ENCODE measurements at places on chromosomes 13 and 19.
A peak's percentile ranks its signal among the peaks of the same experiment; 100 is the strongest.

DNA sequence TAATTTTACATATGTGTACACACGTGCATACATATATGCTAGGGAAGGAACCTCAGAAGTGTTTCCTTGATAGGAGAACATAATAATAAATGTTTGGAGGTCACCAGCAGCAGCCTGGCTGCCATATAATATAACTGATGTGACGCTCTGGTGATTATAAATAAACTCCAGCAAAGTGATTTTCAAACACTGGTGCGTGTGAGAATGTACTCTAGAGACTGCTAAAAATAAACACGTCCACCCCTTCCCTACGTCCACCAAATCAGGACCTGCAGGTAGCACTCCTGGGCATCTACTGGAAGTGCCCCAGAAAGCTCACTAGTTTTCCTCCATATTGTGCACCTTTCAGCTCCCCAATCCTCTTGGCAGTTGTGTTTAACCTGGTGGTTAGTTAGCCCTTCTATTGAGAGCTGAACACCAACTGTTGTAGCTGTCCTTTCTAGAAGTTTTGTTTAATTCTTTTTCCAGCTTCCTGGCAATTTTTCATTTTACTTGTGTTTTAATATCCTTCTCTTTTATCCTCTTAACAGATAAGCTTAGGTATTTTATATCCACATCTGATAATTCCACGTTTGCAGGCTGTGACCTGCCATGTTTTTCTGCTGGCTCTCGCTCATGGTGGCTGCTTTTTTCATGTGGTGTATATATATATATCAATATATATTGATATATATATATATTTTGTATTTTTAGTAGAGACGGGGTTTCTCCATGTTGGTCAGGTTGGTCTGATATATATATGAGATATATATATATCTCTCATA lies 13.0 kb downstream of the OPA3 start:
- DNase-seq: no peak

DNA sequence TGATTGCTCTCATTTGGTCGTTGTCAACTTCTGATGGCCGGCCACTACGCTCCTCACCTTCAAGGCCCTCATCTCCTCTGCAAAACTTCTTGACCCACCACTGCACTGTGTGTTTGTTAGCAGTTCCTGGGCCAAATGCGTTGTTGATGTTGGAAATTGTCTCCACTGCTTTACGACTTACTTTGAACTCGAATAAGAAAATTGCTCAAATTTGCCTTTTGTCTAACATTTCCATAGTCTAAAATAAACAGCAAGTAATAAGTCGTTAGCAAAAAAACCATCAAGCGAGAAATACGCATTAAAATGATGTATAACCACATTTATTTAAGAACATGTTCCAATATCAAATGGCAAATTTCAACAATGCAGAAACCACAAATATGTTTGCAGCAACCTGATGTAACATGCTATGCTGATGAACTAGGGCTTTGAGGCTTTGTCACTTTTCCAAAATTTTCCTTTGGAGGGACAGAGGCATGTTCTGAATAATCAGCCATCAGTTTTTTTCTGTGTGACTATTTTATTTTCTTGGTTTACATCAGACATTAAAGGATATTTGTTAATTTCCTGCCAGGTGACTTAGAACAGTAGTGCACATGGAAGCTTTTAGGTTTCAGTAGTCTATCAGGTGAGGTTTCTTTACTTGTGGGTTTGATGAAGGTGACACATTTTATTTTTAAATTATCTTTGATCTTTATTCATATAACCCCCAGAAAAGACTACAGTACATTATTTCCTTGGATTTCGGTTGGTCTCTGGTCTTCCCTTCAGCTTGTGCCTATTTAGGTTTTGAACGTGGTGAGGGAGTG lies 74.7 kb upstream of the TEX29 start:
- DNase-seq: no peak

DNA sequence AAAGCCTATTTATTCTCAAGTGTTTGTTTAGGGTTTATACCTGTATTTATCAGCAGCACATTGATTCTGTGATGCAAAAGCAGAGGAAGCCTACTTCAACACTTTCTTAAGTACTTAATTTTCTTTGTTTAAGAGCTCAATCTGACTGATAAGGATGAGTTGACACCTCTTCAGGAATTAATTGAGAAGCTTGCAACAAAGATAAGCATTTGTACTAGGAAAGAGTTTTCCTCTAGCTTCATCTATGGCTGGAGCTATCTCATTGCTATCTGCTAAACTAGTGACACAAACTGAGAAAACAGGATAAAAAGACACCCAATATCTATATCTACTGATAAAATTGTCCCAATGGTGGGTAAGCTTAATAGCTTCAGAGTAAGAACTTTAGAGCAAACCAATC lies 170.1 kb upstream of the SLITRK6 start:
- DNase-seq: no peak

DNA sequence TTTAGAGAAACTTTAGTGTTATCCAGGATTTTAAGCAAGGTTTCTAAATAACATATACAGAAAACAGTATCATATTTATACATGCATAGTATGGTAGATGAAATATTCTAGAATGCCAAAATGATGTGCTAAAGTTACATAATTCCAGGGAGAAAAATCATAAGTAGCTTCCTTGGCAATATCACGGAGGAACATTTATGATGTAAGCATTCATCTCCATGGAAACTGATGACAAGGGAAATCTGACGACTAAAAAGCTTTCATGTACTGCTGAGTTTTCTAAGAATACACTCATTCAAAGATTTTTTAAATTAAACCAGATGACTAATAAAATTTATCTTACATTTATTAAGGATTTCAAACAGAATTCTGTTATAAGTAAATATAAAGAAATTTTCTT lies 4.7 kb downstream of the TEX30 start:
- DNase-seq: no peak

GRCh38 chr19:18000480-18000914 lies 7.5 kb upstream of the ARRDC2 start:
- DNase-seq: no peak

- no peak for DNase-seq
These were observed 1.7 kb downstream of the SSC5D start for GRCh38 chr19:55489711-55490477.

DNA sequence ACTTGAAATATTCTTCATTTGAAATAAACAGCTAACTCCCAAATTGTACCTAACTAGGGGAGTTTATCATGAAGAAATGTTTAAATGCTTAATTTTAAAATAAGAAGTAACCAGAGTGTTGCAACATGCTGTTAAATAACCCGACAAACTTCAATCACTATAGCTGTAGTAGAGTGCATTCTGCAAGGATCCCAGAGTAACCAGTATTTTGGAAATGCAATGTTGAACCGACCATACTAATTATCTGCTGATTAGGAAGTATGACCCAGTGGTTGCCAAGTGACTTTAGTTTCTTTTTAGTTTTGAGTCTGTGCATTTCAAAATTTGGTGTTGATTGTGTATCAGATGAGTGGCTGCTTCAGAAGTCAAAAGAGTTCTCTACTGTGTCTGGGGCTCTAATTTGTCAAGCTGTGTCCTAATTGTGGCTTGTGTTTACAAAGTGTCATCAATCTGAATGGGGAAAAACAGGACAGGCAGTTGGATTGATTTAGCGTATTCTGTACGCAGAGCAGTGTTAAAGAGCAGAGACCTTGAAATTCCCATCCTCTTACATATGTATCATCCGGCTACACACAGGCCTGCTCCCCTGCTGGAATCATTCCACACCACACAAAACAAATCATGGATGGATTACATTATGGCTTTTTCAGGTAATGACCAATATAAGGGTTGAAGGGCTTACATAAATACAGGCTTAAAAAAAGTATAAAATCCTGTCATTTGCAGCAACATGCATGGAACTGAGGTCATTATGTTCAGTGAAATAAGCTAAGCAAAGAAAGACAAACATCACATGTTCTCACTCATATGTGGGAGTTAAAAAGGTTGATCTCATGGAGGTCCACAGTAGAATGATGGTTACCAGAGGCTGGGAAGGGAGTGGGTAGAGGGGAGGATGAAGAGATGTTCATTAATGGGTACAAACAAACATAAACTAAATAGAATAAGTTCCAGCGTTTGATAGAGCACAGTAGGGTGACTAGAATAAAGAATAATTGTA lies 351.5 kb downstream of the KLF12 start:
- no peak for DNase-seq

GRCh38 chr13:102369302-102369701 lies 32.5 kb downstream of the FGF14 start:
- DNase-seq: no peak

DNA sequence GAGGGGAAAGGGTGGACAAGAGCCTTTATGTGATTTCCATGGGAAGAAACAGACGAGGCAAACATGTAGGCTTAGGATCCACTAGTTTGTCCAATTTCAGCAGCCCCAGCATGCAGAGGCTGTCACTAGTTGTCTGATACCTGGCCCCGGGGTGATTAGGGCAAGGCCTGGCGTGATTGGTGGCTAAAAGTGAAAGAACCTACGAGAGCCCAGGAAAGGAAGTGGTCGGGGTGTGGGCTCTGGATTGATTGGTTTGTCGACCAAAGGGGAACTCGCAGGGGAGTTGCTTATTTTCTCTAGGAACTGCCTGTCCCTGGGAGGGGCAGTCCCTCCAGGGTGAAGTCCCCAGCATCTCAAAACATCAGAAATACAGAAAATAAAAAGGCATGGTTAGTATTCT lies 64.2 kb upstream of the UQCRFS1 start:
- peak; percentile 32 for DNase-seq

- DNase-seq: no peak
These were observed 1.3 kb downstream of the ZNF134 start for GRCh38 chr19:57615346-57615745.

- no peak for DNase-seq
These were observed 15.9 kb upstream of the IGLON5 start for GRCh38 chr19:51295382-51296126.

DNA sequence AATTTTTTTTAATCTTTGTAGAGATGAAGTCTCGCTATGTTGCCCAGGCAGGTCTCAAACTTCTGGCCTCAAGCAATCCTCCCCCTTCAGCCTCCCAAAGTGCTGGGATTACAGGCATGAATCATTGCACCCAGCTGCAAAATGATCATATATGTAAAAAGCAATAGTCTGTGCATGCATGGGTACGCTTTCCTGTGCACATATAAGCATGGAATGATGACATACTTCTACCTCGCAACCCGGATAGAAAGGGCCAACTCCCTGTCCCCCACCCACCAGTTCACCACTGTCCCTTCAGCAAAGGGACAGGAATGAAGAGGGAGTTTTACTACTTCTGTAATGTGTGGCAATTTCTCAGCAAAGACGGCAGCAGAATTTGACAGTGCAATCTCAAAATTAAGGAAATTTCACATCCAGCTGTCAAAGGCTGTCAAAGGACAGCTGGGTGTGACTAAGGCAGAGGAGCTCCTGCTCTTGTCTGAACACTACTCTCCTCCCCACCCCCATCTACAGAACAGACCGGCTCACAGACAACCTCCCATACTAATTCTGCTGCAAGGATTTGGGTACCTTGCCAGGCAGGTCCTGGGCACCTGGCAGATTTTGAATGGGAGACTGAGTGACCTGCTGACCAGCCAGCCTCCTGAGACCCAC lies 95.6 kb downstream of the TSHZ3 start:
- DNase-seq: no peak

DNA sequence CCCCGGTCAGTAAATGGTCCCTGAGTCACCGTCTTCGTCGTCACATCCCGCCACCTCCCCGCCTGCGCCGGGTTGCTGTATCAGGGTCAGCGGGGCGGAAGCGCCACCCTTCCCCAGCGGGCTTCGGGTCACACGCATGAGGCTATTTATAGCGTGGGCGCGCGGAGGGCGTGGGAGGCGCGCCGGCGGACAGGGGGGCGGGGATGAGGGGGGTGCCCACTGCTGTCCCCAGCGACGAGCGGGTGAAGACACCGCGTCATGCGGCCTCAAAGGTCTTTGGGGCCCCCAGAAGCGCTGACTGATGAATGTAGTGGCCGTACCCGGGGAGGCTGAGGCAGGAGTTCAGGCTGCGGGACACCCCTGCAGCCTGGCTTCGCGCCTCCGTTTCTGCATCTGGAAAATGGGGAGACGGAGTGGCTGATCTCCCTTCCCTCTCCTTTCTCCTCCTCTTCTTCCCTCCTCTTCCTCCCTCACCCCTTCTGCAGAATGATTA lies 7.9 kb downstream of the UNC13A start:
- peak; percentile 6 for DNase-seq

DNA sequence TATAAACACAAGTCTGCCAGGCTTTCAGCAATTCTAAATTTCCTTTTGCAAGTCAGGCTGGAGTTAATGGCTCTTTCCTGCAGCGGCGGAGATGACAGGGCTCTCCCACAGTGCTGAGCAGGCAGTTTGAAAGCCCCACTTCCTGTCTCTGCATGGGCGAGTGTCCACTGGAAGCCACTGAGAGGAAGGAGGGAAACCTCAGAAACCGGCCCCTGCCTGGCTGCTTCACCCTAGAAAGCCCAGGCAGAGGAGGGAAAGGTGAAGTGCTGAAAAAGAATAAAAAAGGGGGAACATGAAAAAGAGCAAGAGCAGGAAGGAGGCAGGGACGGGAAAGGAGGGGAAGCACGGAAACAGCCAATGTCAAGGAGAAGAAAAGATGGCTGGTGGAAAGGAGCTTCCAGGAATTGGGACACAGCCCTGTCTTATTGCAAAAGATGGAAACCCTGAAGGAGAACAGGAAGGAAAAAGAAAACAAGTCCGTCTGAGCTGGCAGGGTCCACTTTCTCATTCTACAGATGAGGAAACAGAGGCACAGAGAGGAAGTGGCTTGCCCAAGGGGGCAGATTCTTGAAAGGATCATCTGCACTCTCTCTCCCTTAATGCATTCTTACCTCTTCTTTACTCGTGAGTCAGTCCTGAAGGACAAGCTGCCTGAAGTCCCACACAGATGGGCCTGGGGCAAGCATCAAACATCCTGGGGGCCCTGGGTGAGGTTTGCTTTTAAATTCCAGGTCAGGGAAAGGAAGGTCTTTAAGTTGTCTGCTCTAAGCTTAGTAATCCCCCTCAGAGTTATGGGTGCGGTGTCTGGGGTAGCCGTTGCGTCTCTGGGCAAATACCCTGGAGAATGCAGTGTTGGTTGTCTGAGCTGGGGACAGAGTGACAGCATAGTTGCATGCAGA lies 38.8 kb upstream of the ALOX5AP start:
- DNase-seq: no peak

- no peak for DNase-seq
These were observed 853 bp upstream of the CACNA1A start for GRCh38 chr19:13507053-13507611.

DNA sequence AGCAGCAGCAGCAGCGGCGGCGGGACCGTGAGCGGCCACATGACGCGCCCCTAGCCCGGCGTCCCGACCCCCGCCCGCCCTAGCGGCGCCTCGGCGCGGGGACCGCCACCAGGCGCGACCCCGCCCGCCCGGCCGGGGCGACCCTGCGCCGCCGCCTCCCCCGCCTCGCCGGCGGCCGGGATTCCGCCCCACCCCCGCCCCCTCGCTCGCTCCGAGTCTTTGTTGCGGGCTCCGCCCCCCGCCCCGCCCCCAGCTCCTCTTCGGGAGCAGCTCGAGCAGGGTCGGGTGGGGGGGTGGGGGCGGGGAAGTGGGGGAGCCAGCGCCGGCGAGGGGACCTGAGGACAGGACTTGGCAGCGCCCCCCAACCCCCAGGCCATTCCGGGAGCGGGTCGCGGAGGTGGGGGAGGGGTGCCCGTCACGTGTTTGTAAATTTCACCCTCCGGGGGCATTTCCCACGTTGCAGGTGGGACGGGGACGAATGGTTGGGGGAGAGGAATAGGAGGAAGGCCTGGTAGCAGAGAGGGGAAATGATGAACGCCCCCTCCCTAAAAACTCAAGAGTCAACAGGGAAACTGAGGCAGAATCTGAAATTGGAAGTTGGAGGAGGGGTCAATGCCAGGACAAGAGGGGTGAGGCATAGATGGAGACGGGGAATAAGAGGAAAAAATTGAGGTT lies at the start of gene OLFM2:
Gene OLFM2, minus strand, starts transcription at position 190 of the 675 bp plus-strand sequence. Its CDS starts 149 bp downstream, at position 41.
- DNase-seq: no peak

GRCh38 chr19:13859361-13859880 lies 17.5 kb upstream of the NANOS3 start:
- no peak for DNase-seq

- no peak for DNase-seq
These were observed 18.1 kb upstream of the SLC7A9 start for GRCh38 chr19:32887572-32888215.
